SJSA1 (cell line): ENCODE measurements at places on chromosomes 5 and 9. TPM values are rescaled to one million over a fixed set of nuclear protein-coding genes. Genes with fewer than 3 reads are reported as not detected.

The OR1Q1 gene
- not detected in 2 replicates for total RNA-seq

The OGN gene
- not detected in 2 replicates for total RNA-seq

The GRM6 gene
- total RNA-seq: not detected in 2 replicates

The IRX1 gene
- not detected in 2 replicates for total RNA-seq

The DMRT3 gene
- not detected in 2 replicates for total RNA-seq

The RXRA gene
- total RNA-seq: 12.2 and 15.7 TPM in 2 replicates
